Activated T-helper 1 cell treated with anti-CD3 and anti-CD28 coated beads, Interleukin-12 subunit alpha, Interleukin-12 subunit beta, Interleukin-2, Interleukin-4 antibody, amounts not matched to agents 30 ng/mL and 10 ng/mL and 1 ng/mL, durations not matched to agents 14 hours and 24 hours and 36 hours (primary cell): ENCODE measurements at places on chromosomes 5 and 9. TPM values are rescaled to one million over a fixed set of nuclear protein-coding genes. Genes with fewer than 3 reads are reported as not detected.

DNA sequence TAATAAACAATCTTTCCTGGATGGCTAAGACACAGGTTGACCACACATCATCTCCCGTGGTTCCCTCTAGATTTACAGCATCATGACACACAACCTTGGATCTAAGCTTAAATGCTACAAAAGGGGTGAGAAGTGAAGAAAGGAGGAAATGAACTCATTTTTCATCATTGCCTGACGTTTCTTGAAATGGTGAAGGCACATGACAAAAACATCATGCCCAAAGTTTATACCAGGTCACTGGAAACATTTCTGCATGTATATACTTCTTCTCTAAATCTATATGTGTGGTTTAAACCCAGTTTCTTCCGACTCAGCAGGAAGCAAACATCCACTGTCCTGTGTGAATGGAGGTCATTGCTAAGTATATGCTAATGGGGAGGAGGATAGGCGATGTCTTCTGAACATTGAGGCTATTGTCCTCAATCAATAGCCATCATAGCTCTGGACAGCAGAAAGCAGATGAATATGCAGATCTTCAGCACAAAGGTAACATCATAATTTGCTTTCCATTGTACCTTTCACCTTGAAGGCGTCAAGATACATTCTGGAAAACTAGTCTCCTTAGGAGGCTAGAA is 137.4 kb downstream of the MED27 start:
- no peaks in the 10 kb centered on the region for H3K4me1 ChIP-seq
- H3K4me3 ChIP-seq = no peak overlapping the region
- no peak for DNase-seq
- no peak overlapping the region for H3K27ac ChIP-seq
- no peaks in the 10 kb centered on the region for H3K27me3 ChIP-seq

- no peak for DNase-seq
- H3K4me1 ChIP-seq = peaks cover 20% of the 10 kb centered on the region
- peaks cover 58% of the 10 kb centered on the region for H3K36me3 ChIP-seq
- no peaks in the 10 kb centered on the region for H3K27me3 ChIP-seq
- no peak overlapping the region for H3K27ac ChIP-seq
Observed at GRCh38 chr5:10418654-10419345, 22.9 kb upstream of the ROPN1L start.

DNA sequence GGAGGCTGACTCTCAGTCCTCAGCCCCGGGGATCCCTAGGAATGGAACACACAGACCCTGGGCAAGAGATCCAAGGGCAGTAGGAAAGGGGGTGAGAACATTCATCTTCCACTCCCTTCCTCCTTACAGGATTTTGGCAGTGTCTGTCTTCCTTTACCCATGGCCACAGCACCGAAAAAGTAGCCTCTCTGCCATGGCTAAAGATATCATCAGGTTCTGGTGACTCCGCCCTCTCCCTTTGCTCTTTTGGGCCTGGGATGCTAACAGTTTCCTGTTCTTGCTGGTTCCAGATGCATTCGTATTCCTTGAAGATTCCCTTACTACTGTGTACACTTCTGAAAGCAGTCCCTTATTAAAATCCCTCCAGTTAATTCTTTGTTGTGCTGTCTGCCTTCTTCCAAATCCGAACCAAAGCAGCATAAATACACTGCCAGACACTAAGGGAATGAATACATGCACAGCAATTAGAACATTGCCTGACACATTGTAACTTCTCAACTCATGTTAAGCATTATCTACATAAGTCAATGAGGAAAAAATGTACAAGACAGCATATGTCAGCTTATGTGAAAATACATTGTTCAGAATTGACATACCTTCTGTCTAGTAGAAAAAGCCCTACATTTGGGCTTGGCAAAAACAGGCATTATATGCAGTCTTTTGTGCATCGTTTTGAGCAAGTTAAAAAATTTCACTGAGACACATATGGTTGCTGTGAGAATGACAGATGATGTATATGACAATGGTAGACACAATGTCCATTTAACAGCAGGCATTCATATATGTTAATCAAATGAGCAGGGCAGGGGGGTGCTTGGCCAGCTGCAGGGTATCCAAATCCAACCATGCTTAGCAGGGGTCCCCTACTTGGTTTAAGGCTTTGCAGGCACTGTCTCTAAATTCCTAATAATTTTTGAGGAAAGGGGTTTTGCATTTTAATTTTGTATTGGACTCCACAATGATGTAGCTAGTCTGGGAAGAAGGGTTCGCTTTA is 58.8 kb upstream of the RAI14 start:
- H3K4me1 ChIP-seq = no peaks in the 10 kb centered on the region
- DNase-seq = no peak
- H3K27me3 ChIP-seq = peaks cover 2% of the 10 kb centered on the region
- no peak overlapping the region for H3K27ac ChIP-seq

GRCh38 chr5:149151717-149152116 is 10.4 kb downstream of the ABLIM3 start:
- no peak for DNase-seq
- no peaks in the 10 kb centered on the region for H3K36me3 ChIP-seq
- no peaks in the 10 kb centered on the region for H3K4me1 ChIP-seq
- H3K27ac ChIP-seq = no peak overlapping the region
- H3K27me3 ChIP-seq = peaks cover 9% of the 10 kb centered on the region
- H3K4me3 ChIP-seq = no peak overlapping the region

Gene SLC34A3
- not detected in 2 replicates for total RNA-seq
